ENCODE measurements at places on chromosomes 4 and X. TPM values are rescaled to one million over a fixed set of nuclear protein-coding genes. Genes with fewer than 3 reads are reported as not detected.

DNA sequence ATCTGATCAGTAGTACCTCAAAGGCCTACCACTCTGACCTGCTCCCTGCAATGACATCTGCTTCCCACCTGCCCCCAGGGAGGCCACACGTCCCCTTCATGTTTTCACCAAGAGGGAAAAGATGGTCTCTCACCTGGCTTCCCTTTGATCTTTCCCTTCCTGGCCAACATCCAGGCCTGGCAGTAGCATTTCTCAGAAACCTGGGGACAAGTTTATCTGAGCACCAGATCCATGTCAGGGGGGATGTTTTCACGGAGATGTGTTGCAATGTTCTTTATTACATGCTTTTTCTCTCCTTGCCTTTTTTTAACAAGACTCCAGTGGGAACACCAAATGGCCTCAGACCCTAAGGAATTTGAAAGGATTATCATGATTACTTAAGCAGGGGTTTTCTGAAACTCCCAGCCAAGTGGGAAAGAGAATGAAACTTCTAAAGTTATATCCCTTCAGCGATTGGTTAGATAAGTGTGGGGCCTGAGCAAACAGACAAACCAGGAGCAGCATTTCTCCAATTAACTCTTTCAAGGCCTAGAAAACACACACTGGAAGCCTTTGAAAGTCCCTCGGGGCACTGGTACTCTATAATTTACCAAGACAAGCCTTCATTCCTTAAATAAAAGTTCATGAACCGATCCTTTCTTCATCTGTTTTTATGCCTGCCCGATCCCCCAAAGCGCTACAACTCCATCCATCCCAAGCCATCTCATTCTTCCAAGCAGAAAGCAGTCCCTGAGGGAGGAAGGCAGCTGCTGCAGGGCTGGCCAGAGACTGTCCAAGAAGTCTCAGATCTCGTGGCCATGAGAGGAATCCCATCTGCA, 94.1 kb downstream of the BCOR start:
- no peak overlapping the region for H3K27ac ChIP-seq
- DNase-seq, result no peak
- no peaks in the 10 kb centered on the region for H3K4me1 ChIP-seq
- H3K36me3 ChIP-seq, result no peaks in the 10 kb centered on the region
- no peaks in the 10 kb centered on the region for H3K27me3 ChIP-seq
- H3K4me3 ChIP-seq, result no peak overlapping the region

Gene OTOP1
- 0.63 TPM for total RNA-seq

Gene PSAPL1
- total RNA-seq, result 19.0 TPM

DNA sequence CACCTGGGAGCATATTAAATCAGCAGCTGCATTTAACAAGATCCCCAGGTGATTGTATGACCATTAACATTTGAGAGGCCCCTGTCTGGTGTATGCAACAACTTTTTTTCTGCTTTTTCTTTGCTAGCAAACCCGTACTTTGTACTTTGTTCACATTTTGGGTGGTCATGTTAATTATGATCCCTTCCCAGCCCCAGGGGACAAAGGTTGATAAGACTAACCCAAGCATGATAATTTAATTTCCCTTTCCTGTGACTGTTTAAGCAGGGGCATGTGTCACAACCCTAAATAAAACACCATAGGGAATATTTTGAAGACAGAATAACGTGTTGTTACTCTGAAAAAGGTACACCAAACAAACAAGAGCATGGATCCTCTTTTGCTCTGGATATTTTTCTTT, 332.0 kb downstream of the PCDH18 start:
- no peak overlapping the region for H3K4me3 ChIP-seq
- H3K27ac ChIP-seq, result no peak overlapping the region
- DNase-seq, result no peak
- no peaks in the 10 kb centered on the region for H3K4me1 ChIP-seq
- no peaks in the 10 kb centered on the region for H3K27me3 ChIP-seq

All from testis (tissue), 5 donors.